Caki2 (cell line): ENCODE measurements at places on chromosomes 16 and 17.
A peak's percentile ranks its signal among the peaks of the same experiment; 100 is the strongest.

DNA sequence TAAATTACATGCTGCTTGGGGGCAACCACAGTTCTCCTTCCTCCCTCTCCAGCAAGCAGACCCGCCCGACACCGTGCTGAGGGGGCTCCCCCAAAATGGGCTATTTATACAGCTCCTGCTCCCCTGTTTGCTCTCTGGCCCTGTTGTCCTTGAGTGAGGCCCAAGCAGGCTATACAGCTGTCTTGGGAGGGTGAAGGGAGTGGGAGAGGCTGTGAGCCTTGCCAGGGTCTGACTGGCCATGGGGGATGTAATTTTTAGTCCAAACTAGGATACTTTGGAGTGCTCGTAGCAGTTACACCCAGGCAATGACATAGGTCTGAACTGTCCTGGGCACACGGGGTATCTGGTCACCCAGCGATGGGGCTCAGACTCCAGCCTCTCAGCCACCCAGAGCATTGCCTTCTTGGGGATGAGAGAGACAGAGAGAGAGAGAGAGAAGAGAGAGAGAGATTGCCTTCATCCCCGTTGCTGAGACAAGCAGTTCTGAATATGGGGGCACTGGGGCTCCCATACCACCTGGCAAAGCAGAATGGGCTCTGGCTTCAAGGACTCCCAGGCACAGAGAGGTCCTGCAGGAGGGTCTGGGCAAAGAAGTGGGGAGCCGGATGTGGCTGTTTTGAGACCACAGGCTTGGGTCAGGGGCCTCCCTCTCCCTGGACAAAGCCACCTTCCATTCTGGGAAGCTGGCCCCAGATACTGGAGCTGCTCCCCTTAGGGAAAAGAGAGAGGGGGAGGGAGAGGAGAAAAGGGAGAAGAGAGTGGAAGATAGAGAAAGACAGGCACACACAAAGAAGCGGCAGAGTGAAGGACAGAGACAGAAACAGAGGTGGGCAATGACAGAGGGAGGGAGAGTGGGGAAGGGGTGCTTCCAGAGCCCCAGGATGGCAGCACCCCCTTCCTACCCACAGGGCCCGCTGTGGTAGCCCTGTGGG lies 10.7 kb upstream of the TMEM92 start:
- no peak for DNase-seq

DNA sequence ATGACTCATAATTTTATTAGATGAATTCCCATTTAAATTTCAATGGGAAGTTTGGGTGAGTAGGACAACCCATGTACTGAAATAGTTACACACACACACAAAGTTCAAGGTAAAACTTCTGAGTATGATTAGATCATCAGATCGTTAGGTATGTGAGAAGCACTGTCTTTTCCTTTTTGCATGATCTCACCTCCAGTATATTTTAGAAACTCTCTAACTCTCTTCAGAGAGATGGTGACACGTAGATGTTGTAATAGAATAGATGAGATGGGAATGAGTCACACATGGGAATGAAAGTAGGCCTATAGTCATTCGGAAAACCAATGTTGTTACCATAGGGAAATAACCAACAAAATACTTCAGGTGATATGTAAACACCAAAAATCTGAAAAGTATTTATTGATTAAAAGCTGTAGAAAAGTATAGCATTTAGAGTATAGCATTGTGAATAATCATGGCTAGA lies 22.2 kb downstream of the KRT23 start:
- DNase-seq = peak; percentile 88

GRCh38 chr16:30953511-30954124 lies 3.9 kb upstream of the SETD1A start:
- peak; percentile 59 for DNase-seq

- peak; percentile 30 for DNase-seq
Observed at GRCh38 chr17:1055751-1056645, 59.1 kb downstream of the TIMM22 start.

DNA sequence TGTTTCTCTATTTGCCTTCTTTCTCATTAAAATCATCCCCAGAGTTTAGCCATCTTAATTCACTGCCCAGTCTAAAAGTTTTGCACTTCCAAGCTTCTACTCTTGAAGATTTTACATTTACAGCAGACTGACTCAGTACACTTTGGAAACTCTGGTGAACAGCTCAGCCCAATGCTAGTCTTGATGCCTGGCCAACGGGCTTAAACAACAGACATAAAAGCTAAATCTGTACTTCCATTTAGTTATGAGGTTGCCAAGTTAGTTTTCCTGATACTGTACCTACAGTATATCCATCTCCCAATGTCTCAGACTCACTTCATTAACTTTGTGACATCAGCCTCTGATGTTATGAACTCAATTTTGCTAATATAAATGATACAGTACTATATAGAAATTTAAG lies 891.8 kb upstream of the SOX9 start:
- DNase-seq = no peak

DNA sequence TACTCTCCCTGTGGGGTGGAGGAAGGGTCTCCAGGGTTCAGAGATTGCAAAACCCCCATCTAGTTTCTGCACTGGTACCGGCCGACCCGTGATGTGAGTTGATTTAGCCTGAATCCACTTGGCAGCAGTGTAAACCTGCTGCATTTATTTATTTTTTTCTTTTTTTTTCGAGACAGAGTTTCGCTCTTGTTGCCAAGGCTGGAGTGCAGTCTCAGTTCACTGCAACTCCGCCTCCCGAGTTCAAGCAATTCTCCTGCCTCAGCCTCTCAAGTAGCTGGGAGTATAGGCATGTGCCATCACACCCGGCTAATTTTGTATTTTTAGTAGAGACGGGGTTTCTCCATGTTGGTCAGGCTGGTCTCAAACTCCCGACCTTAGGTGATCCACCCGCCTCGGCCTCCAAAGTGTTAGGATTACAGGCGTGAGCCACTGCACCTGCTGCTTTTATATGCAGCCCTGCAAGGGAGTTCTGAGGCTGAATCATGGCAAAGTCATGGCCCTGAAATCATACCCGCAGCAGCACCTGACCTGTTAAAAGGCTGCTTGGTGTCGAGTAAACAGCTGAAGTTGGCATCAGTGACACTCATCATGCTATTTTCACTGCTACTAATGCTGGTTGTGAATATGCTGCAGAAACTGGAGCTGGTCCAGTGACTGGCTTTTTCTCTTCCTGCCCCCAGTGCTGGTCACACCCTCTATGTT lies 21.4 kb downstream of the DEXI start:
- no peak for DNase-seq

GRCh38 chr17:8965394-8966168 lies at the start of gene PIK3R5:
Gene PIK3R5 (minus strand): TSS chr17:8965707. CDS start chr17:8911494, 54,213 bp downstream.
- DNase-seq = no peak

GRCh38 chr17:19460700-19461099 lies 49.7 kb downstream of the RNF112 start:
- no peak for DNase-seq

- DNase-seq = no peak
Observed at GRCh38 chr16:483341-484075, 44.0 kb upstream of the CAPN15 start.

GRCh38 chr17:27825459-27825858 lies 25.1 kb upstream of the NOS2 start:
- DNase-seq = no peak

- DNase-seq = no peak
Observed at GRCh38 chr17:28059675-28060074, 17.2 kb downstream of the NLK start.

- DNase-seq = no peak
Observed at GRCh38 chr17:71436479-71436878, 684.3 kb upstream of the SOX9 start.

GRCh38 chr17:7834957-7835813 lies 1.2 kb downstream of the KDM6B start:
- peak; percentile 98 for DNase-seq

- DNase-seq = no peak
Observed at GRCh38 chr17:30558686-30559545, 81.7 kb downstream of the GOSR1 start.

DNA sequence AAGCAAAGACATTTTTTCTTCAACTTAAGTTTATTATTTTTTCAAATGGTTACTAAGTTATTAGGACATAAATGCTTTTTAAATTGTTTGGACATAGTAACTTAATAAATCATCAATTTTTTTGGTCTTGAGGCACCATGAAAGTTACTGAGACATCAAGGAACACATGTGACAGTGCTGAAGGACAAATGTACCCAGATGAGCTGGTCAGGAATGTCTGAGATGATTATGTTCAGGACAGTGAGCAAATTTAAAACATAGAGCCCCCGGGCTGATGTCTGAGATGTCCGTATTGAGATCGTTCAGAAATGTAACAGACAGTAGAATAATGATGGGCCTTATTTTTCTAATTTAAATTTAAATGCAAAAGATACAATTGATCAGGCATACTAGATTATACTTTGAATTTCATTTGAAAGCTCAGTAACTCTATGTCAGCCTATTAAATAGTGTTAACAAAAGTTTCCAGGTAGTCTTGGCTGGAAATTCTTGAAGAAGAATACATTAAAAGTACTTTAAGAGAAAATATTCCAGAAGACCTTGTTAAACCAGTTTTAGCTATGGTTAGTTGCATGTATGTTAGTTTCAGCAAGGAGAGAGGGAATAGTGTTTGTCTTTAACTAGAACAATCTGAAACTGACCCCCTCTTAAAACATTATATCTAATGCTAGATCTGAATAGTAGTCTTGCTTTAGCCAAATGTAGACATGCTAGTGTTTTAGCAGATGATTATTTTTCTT lies 36.4 kb downstream of the SEC14L1 start:
- no peak for DNase-seq

- DNase-seq = no peak
Observed at GRCh38 chr17:47915776-47916398, 19.9 kb downstream of the SP2 start.

DNA sequence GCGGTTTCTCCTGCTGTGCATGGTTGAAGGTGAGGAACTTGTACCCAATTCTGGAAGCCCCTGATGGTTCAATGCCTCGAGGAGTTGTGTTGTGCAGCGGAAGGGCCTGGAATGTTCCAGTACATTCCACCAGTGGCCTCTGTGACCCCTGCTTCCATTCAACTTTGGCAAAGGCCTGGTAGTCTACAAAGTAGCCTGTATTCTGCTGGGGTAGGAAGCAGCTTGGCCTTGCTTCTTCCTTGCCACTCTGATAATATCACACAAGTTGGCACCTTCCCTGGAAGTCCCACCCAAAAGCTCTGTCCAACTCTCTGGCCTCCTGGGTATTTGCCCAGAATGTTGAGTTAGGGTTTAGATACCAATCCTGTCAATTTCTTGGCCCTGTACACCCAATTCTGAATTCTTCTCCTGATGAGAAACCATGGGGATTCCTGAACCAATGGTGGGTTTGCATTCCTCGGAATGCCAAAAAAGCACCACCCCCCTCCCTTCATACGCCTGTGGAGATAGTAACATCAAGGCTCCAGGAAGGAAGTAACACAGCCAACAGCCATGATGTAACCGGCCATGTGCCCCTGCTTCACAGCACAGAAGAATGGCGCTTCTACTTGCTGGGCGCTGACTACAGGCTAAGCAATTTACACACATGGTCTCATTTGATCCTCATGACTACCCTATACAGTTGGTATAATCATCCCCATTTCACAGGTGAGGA lies 11.8 kb upstream of the FAM117A start:
- no peak for DNase-seq

GRCh38 chr17:17924857-17925250 lies 47.3 kb downstream of the TOM1L2 start:
- no peak for DNase-seq

DNA sequence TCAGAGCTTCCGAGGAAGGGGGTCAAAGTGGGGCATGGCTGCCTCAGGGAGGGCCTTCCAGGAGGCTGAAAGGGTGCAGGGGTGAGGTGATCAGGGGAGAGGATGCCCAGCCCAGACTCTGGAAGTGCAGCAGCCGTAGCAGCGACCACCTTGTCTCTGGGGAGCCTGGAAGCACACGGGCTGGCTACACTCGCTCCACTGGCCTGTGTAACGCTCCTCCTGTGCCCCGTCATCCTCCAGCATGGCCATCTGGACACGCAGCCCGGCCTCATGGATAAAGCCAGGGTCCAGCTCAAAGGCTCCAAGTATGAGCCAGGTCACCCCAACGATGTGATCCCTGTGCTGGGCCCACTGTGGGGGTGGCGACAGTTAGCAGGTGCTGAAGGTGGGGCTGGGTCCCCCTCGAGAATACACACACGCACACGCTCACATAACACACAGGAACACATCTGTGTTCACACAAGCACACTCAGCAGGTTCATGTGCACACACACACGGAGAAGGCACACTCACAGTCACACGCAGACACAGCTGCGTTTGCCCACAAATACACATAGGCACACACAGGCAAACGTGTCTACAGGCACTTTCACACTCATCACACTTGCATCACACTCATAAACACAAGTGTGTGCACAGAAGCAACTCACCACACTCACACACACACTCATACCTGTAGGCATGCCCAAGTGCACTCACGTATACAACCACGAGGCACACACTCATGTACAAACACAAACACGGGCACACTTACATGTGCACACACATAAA lies 19.3 kb downstream of the POLR3K start:
- DNase-seq = no peak

GRCh38 chr17:78613416-78613815 lies 36.2 kb upstream of the DNAH17 start:
- no peak for DNase-seq

DNA sequence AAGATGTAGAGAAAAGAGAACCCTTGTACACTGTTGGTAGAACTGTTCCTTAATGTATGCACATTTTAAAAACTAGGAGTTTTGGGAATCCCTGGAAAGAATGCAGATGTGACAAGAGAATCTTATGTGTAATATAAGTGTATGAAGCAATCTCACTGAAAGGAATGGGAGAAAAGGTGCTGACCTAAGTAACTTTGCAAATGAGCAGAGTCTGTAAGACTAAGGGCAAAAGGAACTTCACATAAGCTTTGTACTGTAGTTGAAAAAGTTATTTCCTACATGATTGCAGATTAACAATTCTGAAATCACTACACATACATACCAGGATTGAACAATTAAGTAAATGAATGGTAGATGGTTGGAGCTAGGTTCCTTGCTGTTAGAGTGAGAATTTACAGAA lies 22.3 kb downstream of the CBLN1 start:
- DNase-seq = no peak

DNA sequence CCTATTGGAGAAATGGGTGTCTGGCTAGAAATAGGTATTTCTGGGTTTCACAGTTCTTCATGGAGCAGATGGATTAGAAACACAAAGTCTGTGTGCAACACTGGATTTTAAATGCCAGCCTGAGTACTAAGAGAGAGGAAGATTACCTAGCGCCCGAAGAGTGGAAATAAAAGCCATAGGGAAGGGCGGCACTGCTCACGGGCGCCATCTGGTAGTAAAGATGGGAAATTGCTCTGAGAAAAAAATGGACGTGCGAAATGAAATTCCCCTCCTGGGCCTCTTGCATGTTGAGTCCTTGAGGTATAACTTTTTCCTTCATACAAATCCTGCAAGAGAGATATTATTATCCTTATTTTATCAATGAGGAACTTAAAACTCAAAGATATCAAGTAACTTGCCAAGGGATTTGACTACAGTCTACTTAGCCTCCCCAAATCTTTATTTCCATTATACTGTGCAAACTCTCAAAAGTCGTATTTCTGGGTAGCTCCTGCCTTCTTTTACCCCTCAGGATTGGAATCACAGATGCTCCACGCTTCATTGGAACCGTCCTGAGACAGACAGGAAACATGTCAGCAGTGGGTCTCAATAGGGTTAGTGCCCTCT lies 72.8 kb downstream of the MMD start:
- DNase-seq = peak; percentile 38

- no peak for DNase-seq
Observed at GRCh38 chr17:50638606-50638965, 3.9 kb downstream of the ABCC3 start.
